Stimulated activated CD4-positive, alpha-beta T cell treated with anti-CD3 and anti-CD28 coated beads, TNF-alpha, amount 100 ng/mL, for 48 hours (primary cell): ENCODE measurements at places on chromosomes 2 and 18.

- DNase-seq = no peak
Measured at GRCh38 chr2:203534621-203535077, 452 bp downstream of the RAPH1 start.

- DNase-seq = no peak
Measured at GRCh38 chr2:237966250-237966564, 607 bp upstream of the UBE2F start.

DNA sequence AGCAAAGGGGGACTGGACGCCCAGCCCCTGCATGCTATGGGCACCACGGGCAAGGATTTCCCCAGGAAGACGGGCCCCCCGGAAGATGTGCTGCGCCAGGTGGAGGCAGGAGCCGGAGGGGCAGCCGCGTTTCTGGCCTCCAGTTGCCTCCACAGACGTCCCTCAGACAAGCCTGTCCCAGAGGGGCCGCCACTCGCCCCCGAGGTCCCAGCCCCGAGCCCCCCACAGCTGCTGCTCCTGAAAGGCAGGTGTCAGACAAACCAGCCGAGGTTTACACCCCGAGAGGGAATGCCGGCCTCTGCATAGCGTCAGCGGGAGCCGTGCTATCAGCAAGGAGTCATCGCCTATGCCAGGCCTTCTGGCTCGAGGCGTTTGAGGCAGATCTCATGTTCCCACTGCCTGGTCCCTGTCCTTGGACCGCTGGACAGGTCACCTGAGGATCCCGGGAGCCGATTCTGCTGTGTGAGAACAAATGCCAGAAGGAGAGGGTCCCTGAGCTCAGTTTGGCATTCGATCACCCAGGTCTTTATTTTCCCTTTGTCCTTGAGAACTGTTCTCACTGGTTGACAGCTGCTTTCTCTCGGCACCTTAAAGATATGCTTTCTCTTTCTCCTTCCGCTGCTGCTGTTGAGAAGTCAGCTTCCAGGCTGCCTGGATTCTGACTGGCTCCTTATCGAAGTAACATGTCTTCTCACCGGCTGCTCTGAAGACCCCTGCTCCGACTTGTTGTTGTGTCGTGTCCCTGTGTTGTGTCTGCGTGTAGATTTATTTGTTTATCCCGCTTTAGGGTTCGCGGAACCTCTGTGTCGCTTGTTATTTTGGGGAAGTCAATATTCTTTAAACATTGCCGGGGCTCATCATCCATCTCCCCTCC lies 20.6 kb downstream of the CROCC2 start:
- DNase-seq = no peak

GRCh38 chr2:43731211-43731610 lies 42.6 kb upstream of the DYNC2LI1 start:
- no peak for DNase-seq

DNA sequence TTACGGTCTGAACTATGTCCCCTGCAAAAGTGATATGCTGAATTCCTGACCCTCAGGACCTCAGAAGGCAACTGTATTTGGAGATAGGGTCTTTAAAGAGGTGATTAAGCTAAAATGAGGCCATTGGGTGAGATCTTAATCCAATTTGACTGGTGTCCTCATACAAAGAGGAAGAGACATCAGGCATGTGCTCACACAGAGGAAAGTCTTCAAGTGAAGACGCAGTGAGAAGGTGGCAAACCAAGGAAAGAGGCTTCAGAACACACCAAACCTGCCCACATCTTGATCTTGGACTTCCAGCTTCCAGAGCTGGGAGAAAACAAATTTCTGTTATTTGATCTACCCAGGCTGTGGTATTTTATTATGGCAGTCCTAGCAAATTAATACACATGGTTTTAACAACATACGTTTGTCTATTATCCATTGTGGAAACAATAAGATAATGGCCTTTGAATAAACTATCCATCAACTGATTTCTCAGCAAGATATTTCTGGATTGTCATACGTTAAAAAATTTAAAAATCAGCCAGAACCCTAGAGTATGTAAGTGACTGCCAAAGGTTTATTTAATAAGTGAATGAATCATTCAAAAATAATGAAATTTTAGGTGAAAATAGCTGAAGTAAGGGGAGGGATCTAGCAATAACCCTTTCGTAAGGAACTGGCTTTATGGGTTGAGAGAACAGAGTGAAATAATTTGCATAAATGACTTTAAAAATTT lies 6.5 kb downstream of the WIPF1 start:
- no peak for DNase-seq
